ENCODE measurements at places on chromosomes 1 and 21.

- DNase-seq, result no peak
These were observed 84.5 kb downstream of the POU2F1 start for GRCh38 chr1:167305059-167305705.

DNA sequence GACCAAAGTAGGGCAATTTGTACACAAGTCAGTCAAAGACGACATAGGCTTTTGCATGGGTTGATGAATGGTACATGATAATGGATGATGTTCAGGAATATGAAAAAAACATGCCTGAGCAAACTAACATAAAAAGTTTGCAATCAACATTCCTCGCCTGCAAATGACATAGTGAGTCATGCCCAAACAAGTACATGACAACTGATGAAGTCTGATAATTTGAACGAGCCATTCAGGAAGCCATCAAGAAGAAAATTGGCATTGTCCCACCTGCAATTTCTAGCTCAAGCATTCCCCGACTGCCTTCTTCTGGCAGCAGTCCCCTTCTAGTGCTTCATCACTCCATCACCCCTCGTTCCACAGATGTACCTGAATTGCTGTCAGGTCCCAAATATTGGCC, 118.4 kb upstream of the NR5A2 start:
- no peak for DNase-seq

DNA sequence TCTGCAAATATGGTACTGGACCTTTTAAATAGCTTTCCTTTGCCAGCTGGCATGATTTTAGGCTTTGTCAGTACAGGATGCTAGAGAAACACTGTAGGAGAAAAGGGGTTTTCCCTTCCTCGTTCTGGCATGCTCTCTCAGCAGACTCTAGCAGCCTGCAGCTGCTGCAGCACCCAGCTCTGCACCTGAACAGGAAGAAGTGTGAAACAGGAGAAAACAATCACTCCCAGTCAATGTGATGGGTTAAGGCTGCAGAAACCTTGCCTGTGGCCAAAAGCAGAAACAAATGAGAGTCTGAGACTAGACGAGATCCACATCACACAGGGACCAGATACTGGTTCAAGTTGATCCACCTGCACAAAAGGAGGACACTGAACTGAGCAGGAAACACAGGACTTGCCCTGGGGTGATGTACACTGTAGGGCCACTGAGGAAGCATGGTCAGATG, 21.2 kb downstream of the OVGP1 start:
- DNase-seq, result peak; percentile 2

DNA sequence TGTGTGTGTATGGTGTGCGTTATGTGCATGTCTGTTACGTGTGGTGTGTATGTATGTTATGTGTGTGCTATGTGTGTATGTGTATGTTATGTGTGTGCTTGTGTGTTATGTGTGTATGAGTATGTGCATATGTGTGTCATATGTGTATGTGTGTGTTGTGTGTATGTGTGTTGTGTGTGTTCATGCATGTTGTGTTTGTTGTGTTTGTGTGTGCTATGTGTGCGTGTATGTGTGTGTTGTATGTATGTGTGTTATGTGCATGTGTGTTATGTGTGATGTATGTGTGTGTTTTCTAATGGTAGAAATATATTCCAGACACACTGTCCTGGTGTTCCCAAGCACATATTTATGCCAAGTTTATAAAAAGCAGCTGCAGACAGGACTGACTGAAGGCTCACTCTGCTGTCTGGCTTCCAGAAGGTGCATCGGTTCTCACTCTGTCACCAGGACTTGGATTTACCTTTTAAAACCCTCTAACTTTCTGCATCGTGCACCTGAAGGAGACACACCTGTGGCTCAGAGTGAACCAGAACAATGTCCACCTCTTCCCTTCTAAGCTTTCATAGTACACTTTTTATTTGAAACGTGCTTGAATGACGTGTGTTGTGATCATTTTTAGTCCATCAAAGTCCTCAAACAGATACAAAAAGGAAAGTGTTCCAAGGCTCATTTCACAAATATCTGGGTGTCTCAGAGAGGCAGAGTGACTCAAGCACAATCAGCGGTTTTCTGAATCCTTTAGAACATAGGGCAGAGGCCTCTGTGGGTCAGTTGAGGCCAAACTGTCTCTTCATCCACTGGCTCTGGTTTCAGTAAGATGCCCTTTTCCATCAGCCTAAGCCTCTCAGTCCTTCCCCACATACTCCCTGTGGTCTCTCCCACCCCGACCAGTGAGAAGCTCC, 49.9 kb downstream of the TOMM20 start:
- no peak for DNase-seq

GRCh38 chr1:201945157-201945556, 1.2 kb downstream of the LMOD1 start:
- DNase-seq, result no peak
